ENCODE measurements at places on chromosomes 12 and 14. TPM values are rescaled to one million over a fixed set of nuclear protein-coding genes. Genes with fewer than 3 reads are reported as not detected.

SLC10A1 gene
- not detected for total RNA-seq

NUMB gene
- total RNA-seq, result 18.2 TPM

LRTM2 gene
- total RNA-seq, result not detected

OR6C2 gene
- not detected for total RNA-seq

CLEC4D gene
- not detected for total RNA-seq

RAD9B gene
- total RNA-seq, result 0.26 TPM

EPYC gene
- not detected for total RNA-seq

GLIPR1L2 gene
- 0.26 TPM for total RNA-seq

LARP4 gene
- 28.3 TPM for total RNA-seq

PPM1H gene
- 0.90 TPM for total RNA-seq

CLEC1A gene
- total RNA-seq, result not detected

PLEKHG7 gene
- total RNA-seq, result under 0.01 TPM

SLCO1B1 gene
- total RNA-seq, result not detected

RPL41 gene
- 3,411 TPM for total RNA-seq

FGD4 gene
- total RNA-seq, result 22.9 TPM

EFS gene
- 5.4 TPM for total RNA-seq

SLCO1B3 gene
- total RNA-seq, result 0.79 TPM

FAM222A gene
- total RNA-seq, result under 0.01 TPM

RHEBL1 gene
- total RNA-seq, result 0.26 TPM

CISTR gene
- total RNA-seq, result not detected
